ENCODE measurements at places on chromosomes 3 and 15.

DNA sequence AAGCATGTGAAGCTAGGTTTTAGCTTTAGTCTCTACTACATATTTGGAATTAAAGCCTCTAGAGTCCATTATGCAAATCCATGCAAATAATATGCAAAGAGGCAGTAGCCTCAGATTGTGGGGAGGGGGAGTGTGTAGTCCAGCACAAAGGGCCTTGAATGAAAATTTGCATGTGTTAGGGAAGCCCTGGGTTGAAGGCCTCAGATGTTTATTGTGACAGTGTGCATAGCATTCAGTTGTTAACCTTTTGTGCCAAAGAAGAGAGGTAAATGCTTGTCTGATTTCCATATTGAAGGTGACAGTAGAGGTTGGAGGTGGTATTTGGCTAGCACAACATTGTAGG, 24.5 kb upstream of the BFSP2 start:
- no peak for DNase-seq

DNA sequence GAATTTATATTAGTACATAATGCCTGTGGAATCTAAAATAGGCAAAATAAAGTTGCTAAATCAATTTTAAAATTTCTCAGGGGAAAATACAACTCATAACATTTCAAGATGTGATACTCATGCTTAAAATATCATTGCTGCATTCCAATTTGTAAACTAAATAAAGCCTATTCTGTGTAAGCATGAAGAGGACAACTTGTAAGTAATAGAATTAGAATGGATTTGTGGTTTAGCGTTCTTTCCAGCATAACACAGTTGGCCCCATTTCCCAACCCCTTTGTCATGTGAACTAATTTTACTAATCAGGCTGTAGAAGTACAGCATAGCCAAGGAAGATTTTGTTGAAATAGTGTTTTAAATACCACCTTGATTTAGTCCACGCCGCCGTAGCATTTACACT, 437.2 kb downstream of the SI start:
- no peak for DNase-seq

DNA sequence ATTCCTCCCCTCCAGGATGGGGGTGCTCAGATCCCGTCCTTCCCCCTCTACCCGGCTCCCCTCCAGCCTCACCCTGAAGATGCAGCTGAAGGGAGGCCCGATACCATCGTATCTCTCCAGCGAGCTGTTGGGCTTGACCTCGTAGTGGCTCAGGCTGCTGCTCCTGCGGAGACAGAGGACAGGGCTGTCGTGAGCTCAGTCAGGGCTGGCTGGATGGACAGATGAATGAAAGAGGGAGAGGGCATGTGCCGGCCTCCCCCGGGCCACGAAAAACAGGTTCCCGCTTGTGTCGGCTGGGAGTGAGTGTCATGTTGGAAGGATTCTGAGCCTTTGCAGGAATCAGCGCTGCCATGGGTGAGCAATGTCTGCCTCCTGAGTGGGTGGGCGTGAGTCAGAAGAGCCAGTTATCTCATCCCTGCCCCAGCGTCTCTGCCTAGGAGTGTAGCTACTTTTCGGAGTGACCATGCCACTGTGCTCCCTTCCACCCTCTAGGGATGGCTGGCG, 35.2 kb downstream of the FEM1B start:
- DNase-seq = no peak

DNA sequence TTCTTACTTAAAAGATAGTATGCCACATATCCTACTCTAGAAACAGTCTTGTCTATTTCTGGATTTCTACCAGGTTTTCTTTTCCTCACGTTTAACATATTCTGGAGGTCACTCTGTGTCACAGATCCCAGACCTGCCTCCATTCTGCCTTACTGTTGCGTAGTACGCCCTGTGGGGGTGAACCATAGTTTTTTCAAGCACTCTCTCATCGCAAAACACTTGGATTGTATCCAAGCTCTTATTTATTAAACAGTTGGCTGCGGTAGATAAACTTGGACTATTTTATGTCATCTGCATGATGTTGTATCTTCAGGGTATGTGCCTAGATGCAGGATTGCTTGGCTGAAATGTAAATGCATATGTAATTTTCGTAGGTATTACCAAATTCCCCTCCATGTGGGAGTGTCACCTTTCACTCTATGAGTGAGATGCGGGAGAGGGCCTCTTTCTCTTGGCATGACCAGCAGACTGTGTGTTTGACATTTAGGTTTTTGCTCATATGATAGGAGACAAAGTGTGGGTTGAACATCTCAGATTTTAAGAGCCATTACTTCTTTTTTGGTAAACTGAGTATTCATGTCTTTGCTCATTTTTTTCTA, 55.8 kb downstream of the ABTB1 start:
- DNase-seq = no peak

GRCh38 chr3:172063456-172064432, 24.4 kb downstream of the FNDC3B start:
- no peak for DNase-seq

DNA sequence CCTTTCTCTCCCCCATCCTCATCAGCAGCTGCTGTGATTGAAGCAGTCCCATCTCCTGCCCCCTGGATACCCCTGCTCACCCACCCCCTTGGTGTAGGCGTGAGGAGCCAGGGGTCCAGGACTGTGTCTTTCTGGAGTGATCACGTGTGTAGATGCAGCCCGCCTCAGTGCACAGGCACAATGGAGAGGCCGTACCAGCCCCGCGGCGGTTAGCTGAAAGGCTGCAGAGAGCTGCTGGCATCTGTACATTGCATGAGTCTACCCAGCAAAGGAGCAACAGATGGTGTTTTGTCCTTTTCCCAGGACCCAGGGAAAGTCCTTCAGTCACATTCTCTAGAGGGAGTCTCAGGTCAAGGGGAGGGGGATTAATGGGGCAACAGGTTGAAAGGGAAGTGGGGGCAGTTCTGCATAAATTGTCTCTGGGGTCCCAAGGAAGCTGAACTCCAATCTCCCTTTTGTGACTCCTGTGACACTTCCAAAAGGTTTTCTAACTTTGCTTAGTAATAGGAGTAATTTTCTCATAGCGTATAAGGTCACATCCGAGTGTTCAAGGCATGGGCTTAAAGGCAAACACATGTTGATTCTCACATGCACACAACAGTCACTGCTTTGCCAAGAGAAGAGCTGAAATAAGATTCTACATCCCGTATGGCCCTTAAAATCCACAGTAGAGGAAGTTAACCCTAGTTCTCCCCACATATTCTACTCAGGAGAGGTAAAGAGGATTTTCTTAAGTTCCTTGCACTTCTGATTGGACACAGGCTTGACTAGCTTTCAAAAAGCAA, 7.1 kb downstream of the CSPG5 start:
- DNase-seq = no peak

- DNase-seq = no peak
Observed at GRCh38 chr3:32009101-32009500, 27.6 kb downstream of the ZNF860 start.

GRCh38 chr15:99433026-99433756, 132.6 kb upstream of the MEF2A start:
- no peak for DNase-seq

DNA sequence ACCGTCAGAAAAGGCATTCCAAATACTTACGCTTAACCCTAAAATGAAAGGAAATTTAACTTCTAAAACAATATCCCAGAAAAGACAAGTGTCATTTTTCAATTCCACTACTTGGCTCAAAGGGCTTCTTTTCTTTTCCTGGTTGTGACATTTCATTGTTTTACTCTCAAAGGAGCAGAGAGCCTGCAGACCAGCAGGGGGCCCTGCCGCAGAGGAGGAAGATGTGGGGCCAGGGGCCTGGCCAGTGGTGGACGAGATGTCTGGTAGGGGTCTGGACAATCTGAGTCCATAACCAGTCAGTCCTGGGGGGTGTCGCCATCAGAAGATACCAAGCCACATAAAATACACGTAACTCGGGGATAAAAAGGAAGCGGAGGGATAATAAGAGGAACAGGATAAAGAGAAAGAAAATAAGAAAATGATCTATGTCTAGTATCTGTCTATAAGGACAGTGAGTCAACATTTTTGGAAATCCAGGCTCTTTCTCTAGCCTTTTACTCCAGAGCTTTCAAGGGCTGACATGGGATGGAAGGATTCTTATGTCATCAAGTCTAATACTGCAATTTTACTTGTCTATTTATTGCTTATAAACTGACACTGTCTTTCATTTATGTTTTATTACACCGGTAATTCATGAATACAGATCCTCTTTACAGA, 54.2 kb upstream of the ARHGEF3 start:
- DNase-seq = no peak

- no peak for DNase-seq
Observed at GRCh38 chr3:58237941-58238681, 519 bp downstream of the ABHD6 start.

GRCh38 chr3:71186801-71187200, 396.7 kb downstream of the FOXP1 start:
- no peak for DNase-seq

Data from COLO829 (cell line).